Activated CD8-positive, alpha-beta memory T cell treated with anti-CD3 and anti-CD28 coated beads, Interleukin-2, amount 10 ng/mL, durations not matched to agents 7 days and 5 days (primary cell): ENCODE measurements at places on chromosomes 1 and 21. TPM values are rescaled to one million over a fixed set of nuclear protein-coding genes. Genes with fewer than 3 reads are reported as not detected.

Gene PPIAL4G
- total RNA-seq = 1.3 TPM

Gene ARHGEF11
- total RNA-seq = 6.1 TPM

Gene SPOCD1
- not detected for total RNA-seq

Gene CRNN
- total RNA-seq = not detected

Gene LSS
- total RNA-seq = 49.5 TPM

Gene SYT2
- total RNA-seq = not detected

Gene TRAPPC10
- total RNA-seq = 71.5 TPM

Gene RNF220
- 81.8 TPM for total RNA-seq

Gene PGLYRP4
- total RNA-seq = not detected

Gene AKR7A3
- total RNA-seq = 0.93 TPM

Gene CFHR1
- total RNA-seq = not detected

Gene PTPN22
- 112 TPM for total RNA-seq

Gene CHODL
- total RNA-seq = 0.32 TPM

Gene CELSR2
- total RNA-seq = 4.0 TPM

Gene CCDC27
- total RNA-seq = not detected

Gene TRNP1
- total RNA-seq = 0.19 TPM

Gene TIPRL
- total RNA-seq = 41.4 TPM

Gene ARHGEF2
- 161 TPM for total RNA-seq

Gene OR2T4
- total RNA-seq = not detected
